ENCODE measurements at places on chromosomes 7 and 10. TPM values are rescaled to one million over a fixed set of nuclear protein-coding genes. Genes with fewer than 3 reads are reported as not detected.

- no peak for DNase-seq
These were observed 40.1 kb downstream of the RELN start for GRCh38 chr7:103949374-103949773.

- peak; percentile 94 for DNase-seq
These were observed 28.3 kb upstream of the SDK1 start for GRCh38 chr7:3272691-3273141.

- no peak for DNase-seq
These were observed 65.7 kb downstream of the TRIM24 start for GRCh38 chr7:138525757-138526156.

DNA sequence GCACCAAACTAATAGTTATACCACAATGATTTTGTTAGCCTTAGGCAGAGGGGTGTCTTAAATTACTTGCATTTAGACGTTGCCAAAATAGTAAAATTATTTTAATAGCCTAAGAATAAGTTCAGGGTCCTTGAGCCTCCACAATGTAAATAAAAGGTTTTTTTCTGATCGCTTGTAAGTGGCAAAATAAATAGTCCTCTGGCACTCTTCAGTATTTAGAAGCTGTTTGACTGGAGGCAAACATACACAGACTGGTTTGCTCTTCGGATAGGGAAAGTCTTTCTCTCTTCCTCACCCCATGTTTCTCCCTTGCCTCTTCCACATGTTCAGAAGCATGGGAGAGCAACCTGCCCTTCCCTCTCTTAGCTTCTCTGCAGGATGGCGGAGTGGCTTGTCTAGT is 49.5 kb upstream of the FAM180A start:
- no peak for DNase-seq

Gene ACBD7
- total RNA-seq = 0.42 TPM

All from myocyte (in vitro differentiated cells).